ENCODE measurements at places on chromosomes 12 and 14. TPM values are rescaled to one million over a fixed set of nuclear protein-coding genes. Genes with fewer than 3 reads are reported as not detected.

The GCH1 gene
- total RNA-seq: 9.1 TPM

The NEMP1 gene
- 10.0 TPM for total RNA-seq

The GPR84 gene
- not detected for total RNA-seq

The CCDC177 gene
- not detected for total RNA-seq

The SYNDIG1L gene
- total RNA-seq: not detected

The CRIP2 gene
- 8.6 TPM for total RNA-seq

- no peak for DNase-seq
Observed at GRCh38 chr14:53950031-53950793, 6.4 kb downstream of the BMP4 start.

- DNase-seq: no peak
Observed at GRCh38 chr12:45331552-45331951, 115.7 kb downstream of the ANO6 start.

DNA sequence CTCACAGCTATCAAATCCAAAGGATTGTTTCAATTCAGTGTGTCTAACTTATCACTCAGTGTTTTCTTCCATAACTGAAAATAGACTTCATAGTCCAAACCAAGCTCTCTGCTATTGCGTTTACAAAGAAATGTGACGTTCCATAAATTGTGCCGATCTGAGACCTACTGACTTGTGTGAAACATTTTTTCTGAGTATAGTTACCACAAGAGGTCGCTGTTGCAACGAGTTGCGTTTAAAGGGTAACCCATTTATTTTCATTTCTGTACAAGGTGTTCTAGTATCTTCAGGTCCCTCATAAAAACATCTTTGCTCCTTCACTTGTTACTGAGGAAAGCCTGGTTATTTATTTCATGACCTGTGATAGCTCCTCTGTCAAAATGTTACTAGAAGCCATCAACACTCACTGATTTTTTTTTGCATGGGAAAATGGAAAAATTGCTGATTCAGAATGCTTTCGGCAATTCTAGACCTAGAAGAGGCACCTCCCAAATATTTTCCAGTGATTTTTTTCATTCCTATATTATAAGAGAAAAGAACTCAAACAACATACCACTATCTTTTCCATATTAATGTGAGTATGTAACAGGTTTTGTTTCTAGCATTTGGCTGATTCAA is 60.9 kb upstream of the OR4E1 start:
- peak; percentile 51 for DNase-seq

- DNase-seq: no peak
Observed at GRCh38 chr14:101070540-101071492, 167.3 kb upstream of the RTL1 start.

- no peak for DNase-seq
Observed at GRCh38 chr14:93969082-93969828, 7.1 kb downstream of the ASB2 start.

GRCh38 chr14:38127356-38127755 is 80.3 kb upstream of the SSTR1 start:
- no peak for DNase-seq

DNA sequence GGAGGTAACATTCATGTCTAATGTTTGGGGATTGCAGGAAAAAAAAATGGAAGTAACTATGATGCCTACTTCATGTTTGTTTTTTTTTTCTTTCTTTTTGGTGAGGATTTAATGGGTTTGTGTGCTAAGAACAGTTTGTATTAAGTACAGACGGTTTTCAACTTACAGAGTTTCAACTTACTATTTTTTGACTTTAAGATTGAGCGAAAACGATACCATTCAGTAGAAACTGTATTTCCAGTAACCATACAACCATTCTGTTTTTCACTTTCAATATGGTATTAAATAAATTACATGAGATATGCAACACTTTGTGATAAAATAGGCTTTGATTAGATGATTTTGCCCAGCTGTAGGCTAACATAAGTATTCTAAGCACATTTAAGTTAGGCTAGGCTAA is 10.4 kb downstream of the TECPR2 start:
- DNase-seq: no peak

- DNase-seq: no peak
Observed at GRCh38 chr14:66228267-66228970, 257.8 kb upstream of the CCDC196 start.

GRCh38 chr12:48197549-48197970 is 5.5 kb downstream of the OR10AD1 start:
- DNase-seq: no peak

GRCh38 chr14:23828616-23829015 is 125.0 kb upstream of the DHRS4 start:
- no peak for DNase-seq

DNA sequence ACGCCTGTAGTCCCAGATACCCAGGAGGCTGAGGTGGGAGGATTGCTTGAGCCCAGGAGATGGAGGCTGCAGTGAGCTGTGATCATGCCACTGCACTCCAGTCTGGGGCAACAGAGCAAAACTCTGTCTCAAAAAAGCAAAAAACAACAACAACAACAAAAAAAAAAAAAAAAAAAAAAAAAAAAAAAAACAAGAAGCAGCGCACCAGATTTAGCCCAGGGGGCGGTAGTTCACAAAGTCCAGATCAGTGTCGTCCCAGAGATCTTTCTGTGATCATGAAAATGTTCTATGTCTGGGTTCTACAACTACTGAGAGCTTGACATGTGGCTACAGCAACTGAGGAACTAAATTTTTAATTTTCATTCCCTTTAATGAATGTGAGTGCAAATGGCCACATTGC is 27.4 kb downstream of the OAS2 start:
- peak; percentile 8 for DNase-seq

All from fibroblast of villous mesenchyme (primary cell).